Retinal pigment epithelial cell (primary cell): ENCODE measurements at places on chromosomes 16 and 17.

- no peak for DNase-seq
Observed at GRCh38 chr16:67426950-67427349, 4.0 kb upstream of the HSD11B2 start.

DNA sequence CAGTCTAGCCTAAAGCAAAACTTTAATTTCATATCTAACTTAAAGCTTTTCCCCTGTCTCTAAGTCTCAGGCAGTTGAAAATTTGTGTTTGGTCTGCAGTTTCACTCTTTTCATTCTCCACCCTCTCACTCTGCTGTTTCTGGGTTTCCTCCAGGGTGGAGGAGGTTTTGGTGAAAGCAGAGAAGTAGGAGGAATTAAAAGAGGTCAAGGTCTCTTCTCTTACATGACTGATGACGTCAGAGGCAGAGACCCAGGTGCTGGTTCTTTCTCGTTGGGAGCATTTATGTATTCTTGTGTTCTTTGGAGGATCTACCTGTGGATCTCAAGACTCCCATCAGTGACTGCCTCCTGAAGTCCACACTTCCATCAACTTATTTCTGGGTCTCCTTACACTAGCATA is 2.4 kb upstream of the PSMD11 start:
- DNase-seq: no peak

DNA sequence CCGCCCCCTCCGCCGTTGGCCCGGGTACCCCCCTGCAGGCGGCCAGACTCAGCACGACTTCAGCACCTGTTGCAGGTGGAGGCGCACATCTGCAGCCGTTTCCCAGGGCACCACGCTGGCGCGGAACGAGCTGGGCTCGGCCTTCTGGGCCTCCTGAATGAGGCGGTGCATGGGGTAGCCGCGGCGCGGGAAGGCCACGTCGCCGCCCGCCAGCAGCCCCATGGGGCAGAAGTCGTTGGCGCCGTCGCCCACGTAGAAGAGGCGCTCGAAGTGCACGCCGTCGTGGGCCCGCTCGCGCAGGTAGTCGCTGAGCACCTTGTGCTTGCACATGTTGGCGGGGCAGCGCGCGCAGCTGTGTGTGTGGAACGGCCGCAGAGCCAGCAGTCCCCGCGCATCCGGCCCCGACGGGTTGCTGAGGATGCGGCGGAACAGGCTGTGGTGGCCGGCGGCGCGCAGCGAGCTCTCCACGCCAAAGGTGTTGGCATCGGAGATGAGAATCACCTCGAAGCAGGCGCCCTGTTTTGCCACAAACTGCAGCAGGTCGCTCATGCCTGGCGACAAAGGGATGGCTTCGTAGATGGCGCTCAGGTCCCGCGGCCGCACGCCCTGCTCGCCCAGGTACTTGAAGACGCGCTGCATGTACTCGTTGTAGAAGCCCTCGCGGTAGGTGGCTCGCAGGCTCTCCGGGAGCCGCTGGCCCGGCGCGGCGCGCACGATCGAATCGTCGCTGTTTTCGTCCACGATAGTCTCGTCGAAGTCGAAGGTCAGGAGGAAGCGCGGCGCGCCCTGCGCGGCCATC is 6.2 kb downstream of the PHOSPHO1 start:
- DNase-seq: no peak

DNA sequence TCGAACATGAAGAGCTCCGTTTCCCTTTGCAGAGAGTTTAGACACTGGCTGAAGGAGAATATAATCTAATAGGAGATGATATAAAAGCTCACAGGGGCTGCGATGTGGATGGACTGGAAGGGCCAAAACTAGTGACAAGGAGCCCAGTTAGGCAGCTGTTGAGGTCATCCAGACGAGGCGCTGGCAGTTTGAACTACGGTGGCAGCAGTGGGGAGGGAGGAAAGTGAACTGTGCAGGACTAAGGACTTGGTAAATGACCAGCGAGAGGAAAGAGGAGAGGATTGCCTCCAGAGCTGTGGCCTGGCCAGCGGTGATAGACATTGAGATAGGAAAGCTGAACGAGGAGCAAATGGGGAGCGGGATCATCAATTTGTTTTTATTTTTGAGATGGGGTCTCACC is 14.6 kb upstream of the YWHAE start:
- DNase-seq: no peak

DNA sequence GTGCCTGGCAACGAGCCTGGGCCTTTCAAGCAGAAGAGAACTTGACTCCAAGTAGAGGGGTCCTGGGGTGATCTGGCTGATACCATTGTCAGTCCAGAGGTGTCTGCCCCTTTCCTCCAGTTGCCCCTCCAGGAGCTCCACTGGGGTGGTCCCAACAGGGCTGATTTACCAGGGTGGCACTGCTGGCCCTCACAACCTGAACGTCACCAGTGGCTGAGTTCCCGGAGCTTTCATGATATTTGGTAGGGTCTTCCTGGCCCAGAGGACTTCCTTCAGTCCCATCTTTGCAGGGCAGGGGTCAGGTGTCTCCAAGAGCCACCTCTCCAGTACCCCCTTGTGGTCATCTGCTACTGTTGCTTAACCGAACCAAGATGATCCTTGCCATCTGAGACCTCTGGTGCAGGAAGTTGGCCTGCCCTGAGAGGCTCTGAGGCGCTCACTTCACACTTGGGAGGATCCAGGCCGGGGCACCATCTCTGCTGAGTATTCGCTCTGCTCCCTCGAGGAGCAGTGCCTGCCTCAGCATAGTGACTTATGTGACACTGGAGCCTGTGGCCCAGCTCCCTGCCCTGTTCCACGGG is 3.5 kb downstream of the LIMD2 start:
- DNase-seq: no peak

DNA sequence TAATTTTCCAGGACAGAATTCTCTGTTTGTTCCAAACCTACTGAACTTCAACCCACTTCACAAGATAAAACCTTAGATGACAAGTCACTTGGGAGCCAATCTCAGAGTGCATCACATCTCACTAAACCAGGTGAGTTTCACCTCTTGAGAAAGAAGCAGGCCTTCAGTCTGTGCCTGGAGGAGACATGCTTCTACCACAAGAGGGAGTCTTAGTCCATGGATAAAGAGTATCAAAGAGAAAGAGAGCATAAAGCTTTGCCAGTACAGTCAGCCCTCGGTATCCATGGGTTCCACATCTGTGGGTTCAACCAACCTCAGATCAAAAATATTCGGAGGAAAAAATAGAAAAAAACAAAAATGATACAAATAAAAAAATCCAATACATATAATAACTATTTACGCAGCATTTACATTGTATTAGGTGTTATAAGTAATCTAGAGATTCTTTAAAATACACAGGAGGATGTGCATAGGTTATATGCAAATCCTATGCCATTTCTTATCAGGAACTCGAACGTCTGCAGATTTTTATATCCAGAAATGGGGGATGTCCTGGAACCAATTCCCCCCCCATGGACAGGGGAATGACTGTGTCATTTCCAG is 37.7 kb downstream of the DUSP14 start:
- DNase-seq: peak; percentile 9

DNA sequence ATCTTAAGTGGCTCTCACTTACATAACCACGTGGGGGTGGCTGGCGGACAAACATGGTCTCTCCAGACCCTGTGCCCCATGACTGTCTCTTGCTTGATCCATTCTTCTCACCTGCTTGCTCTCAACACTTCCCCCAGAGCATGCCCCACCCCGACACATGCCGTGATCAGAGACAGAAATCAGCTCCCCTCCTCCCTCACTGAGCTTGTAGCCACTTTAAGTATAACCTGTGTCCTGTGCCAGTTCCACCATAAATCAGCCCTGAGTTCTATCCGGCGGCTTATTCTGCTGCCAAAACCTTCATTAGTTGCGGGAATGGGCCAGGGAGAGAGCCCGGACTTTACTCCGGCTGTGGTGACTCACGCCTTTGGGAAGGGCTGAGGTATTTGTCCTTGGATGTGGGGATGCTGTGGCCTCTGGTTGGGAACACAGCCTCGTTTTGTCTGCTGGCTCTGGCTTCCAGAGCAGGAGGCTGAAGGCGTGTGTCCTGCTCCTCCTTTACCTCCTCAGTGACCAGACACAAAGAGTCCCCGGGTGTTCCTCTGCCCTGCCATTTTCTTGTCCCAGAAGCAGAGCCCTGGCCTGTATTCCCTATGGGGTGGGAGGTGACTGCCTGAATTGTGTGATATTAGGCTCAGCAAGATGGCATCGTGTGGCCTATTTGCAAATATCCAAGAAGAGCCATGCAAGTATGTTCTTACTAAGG is 21.1 kb downstream of the ANKRD40 start:
- DNase-seq: peak; percentile 62

GRCh38 chr17:3803308-3803640 is 2.3 kb upstream of the ITGAE start:
- no peak for DNase-seq

DNA sequence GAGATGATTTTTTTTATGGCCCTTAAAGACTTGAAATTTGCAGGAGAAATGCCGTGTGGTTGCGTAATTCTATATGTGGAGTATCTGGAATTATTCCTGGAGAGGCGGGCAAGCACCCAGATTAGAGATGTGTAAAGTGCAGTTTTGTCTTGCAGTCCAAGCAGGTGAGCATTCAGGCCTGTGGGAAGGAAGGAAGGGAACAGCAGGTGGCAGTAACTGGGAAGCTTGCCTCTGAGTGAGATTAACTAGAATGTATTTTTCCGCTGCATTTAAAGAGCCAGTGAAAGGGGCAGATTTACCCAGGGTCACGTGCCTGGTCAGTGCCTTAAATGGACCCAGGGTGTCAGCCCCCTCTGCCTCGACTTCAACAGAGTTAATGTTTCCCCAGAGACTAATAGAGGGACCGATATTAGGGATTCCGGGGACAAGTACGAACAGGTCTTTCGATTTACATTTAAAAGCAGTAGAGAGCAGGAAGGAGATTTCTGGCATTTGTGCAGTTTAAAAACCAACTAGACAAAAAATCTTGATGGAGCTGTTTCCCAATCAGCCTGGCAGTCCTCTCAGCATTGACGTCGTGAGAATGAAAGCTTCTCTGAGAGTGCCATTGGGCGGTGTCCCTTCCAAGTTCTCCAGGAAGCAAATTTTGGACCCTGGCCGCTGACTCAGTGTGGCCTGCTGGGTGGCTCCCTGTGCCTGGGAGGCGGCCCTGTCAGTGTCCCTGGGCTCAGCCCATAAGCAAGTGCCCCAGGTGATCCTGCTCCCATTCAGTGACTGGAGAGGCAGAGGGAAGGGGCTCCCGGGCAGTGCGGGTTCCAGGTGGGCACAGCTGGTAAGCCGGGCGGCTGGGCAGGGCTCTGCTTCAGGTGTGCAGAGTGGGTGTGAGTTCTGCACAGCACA is 38.2 kb downstream of the KSR1 start:
- DNase-seq: peak; percentile 54

DNA sequence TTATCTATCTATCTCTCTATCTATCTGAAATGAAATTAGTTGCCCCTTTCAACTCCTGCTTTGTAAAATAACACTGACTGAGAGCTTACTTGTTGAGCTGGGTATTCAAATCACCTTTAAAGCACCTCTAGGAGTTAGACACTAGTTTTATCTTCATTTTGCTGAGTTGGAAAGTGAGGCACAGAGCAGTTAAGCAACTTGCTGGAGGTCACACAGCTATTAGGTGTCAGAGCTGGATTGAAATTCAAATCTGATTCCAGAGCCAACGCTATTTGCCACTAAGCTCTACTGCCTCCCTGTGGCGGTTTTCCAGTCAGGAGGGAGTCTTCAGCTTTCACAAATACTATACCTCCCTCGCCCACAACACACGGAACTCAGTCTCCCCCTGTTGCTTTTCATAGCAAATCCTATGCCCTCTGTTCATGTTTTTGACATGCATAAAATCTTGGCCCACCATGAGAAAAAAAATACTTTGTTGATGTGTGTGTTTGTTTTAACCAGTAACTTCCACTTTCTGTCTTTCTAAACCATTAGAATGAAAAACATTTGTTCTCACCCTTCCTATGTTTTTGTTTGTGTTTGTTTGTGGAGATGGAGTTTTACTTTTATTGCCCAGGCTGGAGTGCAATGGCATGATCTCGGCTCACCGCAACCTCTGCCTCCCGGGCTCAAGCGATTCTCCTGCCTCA is 74.8 kb upstream of the SMURF2 start:
- DNase-seq: no peak

DNA sequence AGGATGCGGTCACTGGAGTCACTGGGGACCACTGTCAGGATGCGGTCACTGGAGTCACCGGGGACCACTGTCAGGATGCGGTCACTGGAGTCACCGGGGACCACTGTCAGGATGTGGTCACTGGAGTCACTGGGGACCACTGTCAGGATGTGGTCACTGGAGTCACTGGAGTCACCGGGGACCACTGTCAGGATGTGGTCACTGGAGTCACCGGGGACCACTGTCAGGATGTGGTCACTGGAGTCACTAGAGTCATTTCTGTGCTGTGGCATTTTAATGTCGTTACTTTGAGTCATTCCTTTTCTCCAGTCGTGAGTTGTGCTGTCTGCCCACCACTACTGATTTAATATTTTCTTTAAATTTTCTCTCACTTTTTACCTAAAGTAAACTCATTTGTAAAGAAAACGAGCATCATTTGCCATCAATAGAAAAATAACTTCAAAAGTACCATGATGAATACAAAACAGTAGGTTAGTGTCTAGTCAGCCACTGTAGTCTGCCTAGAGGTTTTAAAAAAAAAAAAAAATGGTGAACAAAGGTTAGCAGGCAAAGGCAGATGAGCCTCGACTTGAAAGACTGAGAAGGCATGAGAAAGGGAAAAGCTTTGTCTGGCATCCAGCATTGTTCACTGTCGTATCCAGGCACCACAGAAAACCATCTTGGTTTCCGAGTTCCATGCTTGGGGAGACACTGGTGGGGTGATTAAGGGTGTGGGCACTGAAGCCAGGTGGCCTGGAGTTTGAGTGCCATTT is 346.6 kb downstream of the SNX29 start:
- no peak for DNase-seq

DNA sequence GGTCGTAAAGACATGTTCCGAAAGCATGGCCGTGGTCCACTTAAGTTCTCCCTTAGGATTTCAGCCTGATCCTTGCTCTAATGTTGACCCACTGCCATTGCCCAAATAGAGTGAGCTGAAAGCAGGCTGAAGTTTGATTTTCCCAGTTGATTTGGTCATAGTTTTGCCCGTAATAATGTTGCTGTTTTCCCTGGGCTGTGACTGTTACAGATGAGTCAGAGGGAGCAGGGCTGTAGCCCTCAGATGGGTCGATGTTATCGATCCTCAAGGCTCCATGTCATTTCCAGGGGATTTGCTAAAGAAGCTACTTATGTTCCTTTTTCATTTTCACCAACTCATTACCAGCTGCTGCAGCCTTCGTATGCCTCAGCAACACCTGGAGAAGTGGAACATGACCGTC is 169.0 kb upstream of the ZFHX3 start:
- no peak for DNase-seq

DNA sequence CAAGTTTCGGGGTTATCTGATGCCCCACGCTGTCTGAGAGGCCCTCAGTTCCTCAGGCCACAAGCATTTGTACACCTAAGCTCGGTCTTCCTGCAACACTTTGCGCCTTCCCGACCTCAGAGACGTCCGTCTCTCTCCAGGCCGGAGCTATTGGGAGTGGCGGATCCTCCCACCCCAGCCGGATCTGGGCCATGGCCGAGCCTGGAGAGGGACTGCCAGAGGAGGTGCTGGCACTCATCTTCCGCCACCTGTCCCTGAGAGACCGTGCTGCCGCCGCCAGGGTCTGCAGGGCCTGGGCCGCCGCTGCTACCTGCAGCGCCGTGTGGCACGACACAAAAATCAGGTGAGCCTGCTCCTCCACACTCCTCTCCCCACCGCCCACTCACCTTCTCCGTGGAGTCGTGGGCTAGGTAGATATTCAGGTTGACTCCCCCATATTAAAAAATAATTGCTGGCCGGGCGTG is 1.9 kb downstream of the FBXL8 start:
- DNase-seq: no peak
